Glutamatergic neuron (in vitro differentiated cells): ENCODE measurements at places on chromosomes 13 and 19. TPM values are rescaled to one million over a fixed set of nuclear protein-coding genes. Genes with fewer than 3 reads are reported as not detected.
A peak's percentile ranks its signal among the peaks of the same experiment; 100 is the strongest.

DNA sequence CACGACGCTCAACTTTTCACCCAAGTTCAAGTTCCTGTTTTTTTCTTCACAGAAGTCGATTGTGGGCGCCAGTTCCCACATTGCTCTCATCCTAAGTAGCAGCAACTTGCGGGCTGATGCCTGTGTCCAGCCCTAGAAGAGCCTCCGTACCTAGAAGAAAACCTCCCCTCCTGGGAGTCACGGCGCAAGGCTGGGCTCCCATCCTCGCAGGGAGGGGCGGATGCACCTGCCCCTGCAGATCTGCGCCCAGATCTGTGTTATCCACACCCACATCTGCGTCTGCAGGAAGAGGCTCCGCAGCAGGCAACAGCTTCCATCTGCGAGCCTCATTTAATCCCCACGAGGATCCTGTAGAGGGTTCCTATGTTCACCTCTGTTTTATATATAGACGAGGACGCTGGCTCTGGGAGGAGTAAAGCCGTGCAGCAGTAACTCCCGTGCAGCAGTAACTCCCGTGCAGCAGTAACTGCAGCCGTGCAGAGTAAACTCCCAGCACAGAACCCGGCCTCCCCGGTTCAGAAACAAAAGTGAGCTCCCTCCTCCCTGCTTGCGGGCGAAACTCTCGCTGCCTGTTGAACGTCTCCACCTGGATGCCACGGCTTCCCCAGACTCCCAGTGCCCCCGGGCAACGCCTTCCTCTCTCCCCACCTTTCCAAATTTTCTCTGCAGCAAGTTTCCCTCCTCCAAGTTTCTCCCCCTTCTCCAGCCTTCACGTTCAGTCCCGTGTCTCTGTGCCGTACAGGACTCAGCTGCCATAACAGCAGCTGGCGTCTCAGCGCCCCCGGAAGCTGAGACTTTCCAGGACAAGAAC is 23.5 kb upstream of the LAIR1 start:
- no peak for DNase-seq

The ZNF850 gene
- 3.8 TPM for total RNA-seq

DNA sequence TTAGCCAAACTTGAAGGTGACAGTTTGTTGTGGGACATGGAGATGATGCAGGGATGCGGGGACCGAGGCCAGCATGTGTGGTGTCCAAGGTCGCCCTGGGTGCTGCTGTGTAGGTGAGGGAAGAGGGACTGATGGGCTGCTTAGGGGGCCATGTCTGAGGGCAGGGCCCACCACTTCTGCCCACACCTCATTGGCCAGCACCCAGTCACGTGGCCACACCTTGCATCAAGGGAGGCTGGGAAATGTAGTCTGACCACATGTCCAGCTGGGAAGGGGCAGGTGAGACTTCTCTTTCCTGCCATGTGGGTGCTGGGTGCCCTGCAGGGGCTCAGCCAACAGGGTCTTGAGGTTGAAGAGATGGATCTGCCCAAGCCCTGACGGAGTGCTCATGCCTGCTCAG is 88.9 kb downstream of the KDM4B start:
- DNase-seq = no peak

GRCh38 chr19:46616631-46617322 is 8.1 kb downstream of the PTGIR start:
- peak; percentile 81 for DNase-seq

DNA sequence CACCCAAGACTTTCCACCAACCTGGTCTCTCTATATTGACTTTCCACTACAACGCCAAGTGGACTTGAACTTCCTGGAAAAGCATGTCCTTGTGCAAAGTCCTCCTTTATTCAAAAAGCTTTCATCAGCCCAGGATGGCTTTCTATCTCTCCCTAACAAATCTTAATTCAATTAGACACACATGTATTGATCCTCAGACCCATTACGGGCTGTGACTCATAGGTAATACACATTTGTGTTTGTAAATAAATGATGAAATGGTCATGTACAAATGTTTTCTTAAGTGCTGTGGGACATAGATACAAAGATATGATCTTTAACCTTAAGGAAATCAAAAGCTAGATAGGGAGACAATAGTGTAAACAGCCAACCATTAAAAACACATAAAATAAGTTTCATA is 1189.7 kb downstream of the EFNB2 start:
- no peak for DNase-seq
